COR-L47 (cell line): ENCODE measurements at places on chromosomes 1 and 21.

DNA sequence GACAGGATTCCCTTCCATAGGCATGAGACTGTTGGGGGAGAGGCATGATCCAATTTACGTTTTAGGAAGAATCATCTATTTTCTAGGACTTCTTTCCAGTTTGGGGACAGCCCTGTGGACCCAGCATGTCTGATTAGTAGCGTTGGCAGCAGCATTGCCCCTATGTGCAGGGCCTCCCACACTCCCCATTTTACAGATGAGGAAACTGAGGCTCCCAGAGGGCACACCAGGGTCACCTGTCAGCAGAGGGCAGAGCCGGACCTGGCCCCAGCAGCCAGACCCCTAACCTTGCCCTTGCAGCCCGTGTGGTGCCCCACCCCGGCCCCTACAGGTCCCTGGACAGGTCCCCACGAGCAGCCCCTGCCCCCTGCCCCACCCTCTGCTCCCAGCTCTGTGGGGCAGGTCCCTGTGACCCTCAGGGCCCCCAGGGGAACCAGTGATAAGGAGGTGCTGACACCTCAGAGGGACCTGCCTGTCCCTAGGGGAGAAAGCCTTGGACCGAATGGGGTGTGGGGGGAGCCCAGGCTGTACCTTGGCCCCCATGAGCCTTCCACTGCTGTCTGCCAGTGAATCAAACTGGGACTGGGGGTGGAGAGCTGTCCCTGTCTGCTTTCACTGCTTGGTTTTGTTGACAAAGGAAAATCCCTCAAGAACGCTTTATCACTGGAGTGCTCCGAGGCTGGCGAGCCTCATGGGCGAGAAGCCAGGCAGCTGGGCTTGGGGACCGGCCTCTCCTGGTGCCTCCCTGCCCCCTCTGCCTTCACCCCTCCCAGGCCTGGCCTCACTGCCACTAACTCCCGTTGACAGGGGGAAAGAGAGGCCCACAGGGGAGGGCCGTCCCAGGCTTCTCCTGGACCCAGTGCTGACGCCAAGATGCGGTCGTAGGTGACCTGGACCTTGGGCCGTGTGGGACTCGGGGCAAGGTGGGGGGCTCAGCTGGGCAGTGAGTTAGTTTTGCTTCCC lies 39.4 kb upstream of the CCDC27 start:
- DNase-seq: no peak

GRCh38 chr1:179754041-179754624 lies 11.0 kb downstream of the FAM163A start:
- DNase-seq: no peak

- DNase-seq: no peak
Observed at GRCh38 chr1:79044974-79045650, 38.6 kb upstream of the ADGRL4 start.

DNA sequence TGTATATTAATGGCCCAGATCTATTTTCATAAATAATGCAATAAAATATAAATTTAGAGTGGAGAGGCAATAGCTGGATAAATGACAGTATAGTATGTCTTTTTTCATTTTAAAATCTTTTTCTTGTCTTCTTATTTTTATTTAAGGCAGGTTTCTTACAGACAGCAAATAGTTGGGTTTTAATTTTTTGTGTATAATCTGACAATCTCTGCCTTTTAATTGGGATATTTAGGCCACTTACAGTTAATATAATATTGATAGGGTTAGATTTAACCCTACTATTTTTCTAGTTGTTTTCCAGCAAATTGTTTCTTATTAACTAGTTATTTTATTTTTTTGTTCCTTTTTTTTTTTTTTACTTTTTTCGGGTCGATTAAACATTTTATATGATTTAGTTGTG lies 23.3 kb upstream of the KCTD3 start:
- DNase-seq: no peak

GRCh38 chr1:94110946-94111740 lies 9.8 kb downstream of the ABCA4 start:
- no peak for DNase-seq

- no peak for DNase-seq
Observed at GRCh38 chr1:56098946-56099345, 480.4 kb downstream of the PLPP3 start.
